ENCODE measurements at places on chromosomes 3 and 15.

DNA sequence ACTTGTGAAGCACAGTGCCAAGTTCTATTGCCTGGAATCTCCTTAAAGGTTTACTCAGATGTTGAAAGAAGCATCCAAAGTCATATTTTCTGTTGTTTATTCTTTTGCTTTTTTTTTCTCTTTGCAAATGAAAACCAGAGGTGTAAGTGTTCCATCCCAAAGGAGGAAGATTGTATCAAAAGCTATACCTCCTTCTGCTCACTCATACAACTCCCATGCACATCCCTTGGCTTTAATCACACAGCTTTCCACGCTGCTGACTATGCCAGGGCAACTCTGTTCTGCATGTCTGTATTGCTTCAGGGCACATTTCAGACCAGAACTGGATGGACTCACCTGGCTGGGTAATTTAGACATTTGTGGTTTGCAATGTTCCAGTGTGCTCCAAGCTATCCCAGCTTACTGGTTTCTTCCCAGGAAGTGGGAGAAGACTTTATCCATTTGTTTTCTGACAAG, 399.6 kb upstream of the TBL1XR1 start:
- H3K4me3 ChIP-seq = no peak overlapping the region
- no peaks in the 10 kb centered on the region for H3K27me3 ChIP-seq
- no peaks in the 10 kb centered on the region for H3K4me1 ChIP-seq
- no peaks in the 10 kb centered on the region for H3K36me3 ChIP-seq
- H3K27ac ChIP-seq = peak overlapping the region; percentile 49

GRCh38 chr3:161893972-161894371, 397.4 kb downstream of the OTOL1 start:
- no peaks in the 10 kb centered on the region for H3K27me3 ChIP-seq
- no peaks in the 10 kb centered on the region for H3K4me1 ChIP-seq
- no peaks in the 10 kb centered on the region for H3K36me3 ChIP-seq
- no peak for DNase-seq
- H3K27ac ChIP-seq = no peak overlapping the region

DNA sequence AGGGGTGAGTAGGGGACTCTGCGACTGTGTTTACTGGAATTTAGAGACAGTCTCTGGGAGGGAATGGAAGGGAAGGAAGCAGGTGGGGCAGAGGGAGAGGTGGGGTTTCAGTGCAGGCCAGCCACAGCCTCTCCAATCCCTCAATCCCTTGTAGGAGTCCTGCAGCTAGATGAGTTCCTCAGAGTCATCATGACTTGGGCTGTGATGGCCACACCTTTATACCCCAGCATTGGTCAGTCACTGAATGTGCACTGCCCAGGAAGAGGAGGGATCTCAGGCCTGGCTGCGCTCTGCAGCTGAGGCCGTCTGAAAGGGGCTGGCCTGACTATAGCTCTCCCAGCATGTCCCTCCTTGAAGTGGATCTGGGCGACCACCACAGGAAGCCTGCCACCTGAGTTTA, 67.3 kb upstream of the GLCE start:
- no peaks in the 10 kb centered on the region for H3K36me3 ChIP-seq
- H3K27ac ChIP-seq = no peak overlapping the region
- H3K27me3 ChIP-seq = no peaks in the 10 kb centered on the region
- H3K4me3 ChIP-seq = no peak overlapping the region
- DNase-seq = no peak

DNA sequence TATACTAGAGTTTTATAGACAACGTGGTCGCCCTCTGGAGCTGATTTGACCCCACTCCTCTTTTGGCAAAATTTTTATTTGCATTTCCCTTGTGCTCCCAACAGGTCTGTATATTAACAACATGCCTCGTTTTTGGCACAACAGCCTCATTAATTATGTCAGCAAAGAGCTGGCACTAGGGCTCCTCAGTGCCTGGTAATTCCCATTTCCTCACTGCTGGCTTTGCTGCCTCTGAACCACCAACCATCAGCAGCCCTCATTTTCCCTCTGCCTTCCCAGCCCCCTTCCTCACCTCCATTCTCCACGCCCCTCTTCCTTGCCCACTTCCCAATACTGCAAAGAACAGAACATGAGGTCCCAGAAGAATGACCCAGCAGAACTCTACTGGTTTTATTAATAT, 204.8 kb downstream of the ABHD5 start:
- H3K27me3 ChIP-seq = peaks cover 15% of the 10 kb centered on the region
- no peak overlapping the region for H3K27ac ChIP-seq
- H3K36me3 ChIP-seq = no peaks in the 10 kb centered on the region
- no peak overlapping the region for H3K4me3 ChIP-seq

- H3K4me3 ChIP-seq = no peak overlapping the region
- no peak for DNase-seq
- H3K27me3 ChIP-seq = no peaks in the 10 kb centered on the region
- H3K4me1 ChIP-seq = no peaks in the 10 kb centered on the region
- no peaks in the 10 kb centered on the region for H3K36me3 ChIP-seq
Observed at GRCh38 chr15:101105059-101105891, 146.6 kb downstream of the CHSY1 start.

- no peaks in the 10 kb centered on the region for H3K27me3 ChIP-seq
- H3K27ac ChIP-seq = no peak overlapping the region
- no peak overlapping the region for H3K4me3 ChIP-seq
- H3K36me3 ChIP-seq = no peaks in the 10 kb centered on the region
Observed at GRCh38 chr15:74768771-74769342, 13.0 kb upstream of the CSK start.

DNA sequence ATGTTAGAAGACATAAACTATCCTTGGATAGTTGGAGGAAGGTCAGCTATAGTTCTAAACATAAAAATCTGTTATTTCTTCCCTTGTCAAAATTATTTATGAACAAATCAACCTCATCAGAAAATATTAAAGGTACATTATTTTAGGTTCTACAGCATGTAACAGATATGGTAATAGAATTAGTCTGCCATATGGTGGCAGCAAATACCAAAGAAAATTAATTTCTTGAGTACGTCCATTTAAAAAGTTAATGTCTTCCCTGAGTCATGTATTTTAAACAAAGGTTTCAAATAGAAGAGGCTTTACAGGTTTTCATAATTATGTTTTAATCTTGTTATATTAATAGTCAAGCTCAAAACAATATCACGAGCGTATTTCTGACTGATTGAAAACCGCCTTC, 17.9 kb upstream of the ANKRD28 start:
- no peak for DNase-seq
- H3K4me3 ChIP-seq = no peak overlapping the region
- H3K27me3 ChIP-seq = no peaks in the 10 kb centered on the region
- no peaks in the 10 kb centered on the region for H3K4me1 ChIP-seq

GRCh38 chr3:64384561-64384960, 159.3 kb upstream of the PRICKLE2 start:
- H3K4me1 ChIP-seq = no peaks in the 10 kb centered on the region
- H3K4me3 ChIP-seq = no peak overlapping the region
- H3K36me3 ChIP-seq = no peaks in the 10 kb centered on the region
- no peak overlapping the region for H3K27ac ChIP-seq
- H3K27me3 ChIP-seq = no peaks in the 10 kb centered on the region
- DNase-seq = no peak

- no peak overlapping the region for H3K27ac ChIP-seq
- H3K27me3 ChIP-seq = no peaks in the 10 kb centered on the region
- H3K36me3 ChIP-seq = no peaks in the 10 kb centered on the region
Observed at GRCh38 chr3:175267121-175267531, 408.0 kb downstream of the NAALADL2 start.

- H3K36me3 ChIP-seq = no peaks in the 10 kb centered on the region
- H3K27ac ChIP-seq = no peak overlapping the region
- no peaks in the 10 kb centered on the region for H3K4me1 ChIP-seq
- no peaks in the 10 kb centered on the region for H3K27me3 ChIP-seq
Observed at GRCh38 chr15:39156646-39157250, 424.1 kb upstream of the THBS1 start.

- no peak for DNase-seq
- H3K27ac ChIP-seq = no peak overlapping the region
- H3K27me3 ChIP-seq = no peaks in the 10 kb centered on the region
Observed at GRCh38 chr3:46989146-46989810, 9.8 kb downstream of the NBEAL2 start.

GRCh38 chr3:150133293-150133692, 162.6 kb upstream of the PFN2 start:
- H3K4me1 ChIP-seq = no peaks in the 10 kb centered on the region
- DNase-seq = no peak
- H3K27me3 ChIP-seq = no peaks in the 10 kb centered on the region
- H3K36me3 ChIP-seq = no peaks in the 10 kb centered on the region

GRCh38 chr15:29825227-29825626, 3.0 kb upstream of the TJP1 start:
- no peaks in the 10 kb centered on the region for H3K4me1 ChIP-seq
- H3K27me3 ChIP-seq = no peaks in the 10 kb centered on the region
- H3K4me3 ChIP-seq = no peak overlapping the region
- no peak overlapping the region for H3K27ac ChIP-seq
- no peaks in the 10 kb centered on the region for H3K36me3 ChIP-seq

DNA sequence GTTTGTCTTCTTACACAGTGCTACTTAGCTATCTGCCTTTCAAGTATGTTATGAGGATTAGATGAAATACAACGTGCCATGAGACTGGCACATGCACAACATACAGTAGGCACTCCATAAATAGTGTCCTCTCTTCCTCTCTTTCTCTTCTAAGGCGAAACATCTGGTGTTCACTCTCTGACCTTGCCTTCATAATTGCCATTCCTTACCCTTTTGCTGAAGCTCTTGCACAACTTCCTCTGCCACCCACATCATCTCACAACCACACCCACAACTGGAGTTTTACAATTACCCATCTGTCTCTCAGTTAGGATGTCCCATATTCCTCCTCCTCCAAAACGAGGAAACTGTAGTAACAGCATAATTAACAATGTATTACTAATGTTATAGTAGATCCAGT, 26.4 kb upstream of the ACP3 start:
- no peak overlapping the region for H3K4me3 ChIP-seq
- no peak for DNase-seq

- H3K4me1 ChIP-seq = peaks cover 6% of the 10 kb centered on the region
- H3K27me3 ChIP-seq = no peaks in the 10 kb centered on the region
- no peaks in the 10 kb centered on the region for H3K36me3 ChIP-seq
- H3K4me3 ChIP-seq = no peak overlapping the region
Observed at GRCh38 chr15:67865331-67865730, 25.5 kb upstream of the RNU6-1 start.

GRCh38 chr15:92930054-92930621, 30.0 kb downstream of the CHD2 start:
- peaks cover 7% of the 10 kb centered on the region for H3K4me1 ChIP-seq
- DNase-seq = no peak
- no peak overlapping the region for H3K4me3 ChIP-seq

DNA sequence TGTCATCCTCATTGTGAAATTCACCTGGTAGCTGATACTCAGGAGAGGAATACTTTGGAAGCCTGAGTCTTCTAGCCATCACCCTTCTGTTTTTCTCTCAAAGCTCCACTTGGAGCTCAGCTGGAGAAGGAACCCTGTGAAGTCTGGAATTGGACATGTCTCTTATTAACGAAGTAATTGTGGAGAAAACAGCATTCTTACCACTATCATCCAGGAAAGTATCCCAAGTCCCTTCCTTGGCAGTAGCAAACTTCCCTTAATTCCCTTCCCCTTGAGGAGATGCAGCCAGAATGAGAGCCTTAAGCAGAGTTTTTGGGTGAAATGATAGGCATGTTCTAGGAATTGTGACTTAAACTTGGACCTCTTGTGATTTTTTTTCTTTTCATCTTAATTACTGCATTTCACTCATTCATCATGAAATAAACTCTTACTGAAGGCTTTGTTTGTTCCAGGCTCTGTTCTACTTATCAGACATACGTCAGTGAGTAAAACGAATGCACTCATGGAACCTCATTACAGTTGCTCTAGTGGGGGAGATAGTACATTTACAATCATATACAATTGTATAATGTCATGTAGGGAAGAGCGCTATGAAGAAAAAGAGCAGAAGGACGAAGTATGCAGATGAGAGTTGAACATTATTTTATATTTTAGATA, 30.5 kb upstream of the TCF12 start:
- H3K4me3 ChIP-seq = peak overlapping the region; percentile 50
- no peaks in the 10 kb centered on the region for H3K27me3 ChIP-seq
- H3K36me3 ChIP-seq = no peaks in the 10 kb centered on the region
- no peak for DNase-seq

- no peak for DNase-seq
- no peaks in the 10 kb centered on the region for H3K36me3 ChIP-seq
- H3K4me1 ChIP-seq = no peaks in the 10 kb centered on the region
- no peak overlapping the region for H3K4me3 ChIP-seq
- no peak overlapping the region for H3K27ac ChIP-seq
Observed at GRCh38 chr15:100929641-100930042, 10.5 kb downstream of the LRRK1 start.

DNA sequence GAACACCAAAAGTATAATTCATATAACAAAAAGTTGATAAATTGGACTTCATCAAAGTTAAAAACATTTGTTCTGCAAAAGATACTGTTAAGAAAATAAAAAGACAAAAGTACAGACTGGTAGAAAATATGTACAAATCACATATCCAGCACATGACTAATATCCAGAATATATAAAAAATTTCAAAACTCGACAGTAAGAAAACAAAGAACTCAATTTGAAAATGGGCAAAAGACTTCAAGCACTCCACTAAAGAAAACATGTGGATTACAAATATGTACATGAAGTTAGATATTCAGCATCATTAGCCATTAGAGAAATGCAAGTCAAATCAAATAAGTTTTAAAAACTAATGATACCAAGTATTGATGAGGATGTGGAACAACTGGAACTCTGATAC, 6.7 kb downstream of the GK5 start:
- no peak overlapping the region for H3K4me3 ChIP-seq
- H3K27me3 ChIP-seq = no peaks in the 10 kb centered on the region
- H3K4me1 ChIP-seq = peaks cover 7% of the 10 kb centered on the region
- no peak for DNase-seq

GRCh38 chr15:101201411-101202174, 50.3 kb downstream of the CHSY1 start:
- H3K36me3 ChIP-seq = no peaks in the 10 kb centered on the region
- no peaks in the 10 kb centered on the region for H3K4me1 ChIP-seq
- DNase-seq = peak; percentile 66
- no peaks in the 10 kb centered on the region for H3K27me3 ChIP-seq
- peak overlapping the region; percentile 26 for H3K27ac ChIP-seq

DNA sequence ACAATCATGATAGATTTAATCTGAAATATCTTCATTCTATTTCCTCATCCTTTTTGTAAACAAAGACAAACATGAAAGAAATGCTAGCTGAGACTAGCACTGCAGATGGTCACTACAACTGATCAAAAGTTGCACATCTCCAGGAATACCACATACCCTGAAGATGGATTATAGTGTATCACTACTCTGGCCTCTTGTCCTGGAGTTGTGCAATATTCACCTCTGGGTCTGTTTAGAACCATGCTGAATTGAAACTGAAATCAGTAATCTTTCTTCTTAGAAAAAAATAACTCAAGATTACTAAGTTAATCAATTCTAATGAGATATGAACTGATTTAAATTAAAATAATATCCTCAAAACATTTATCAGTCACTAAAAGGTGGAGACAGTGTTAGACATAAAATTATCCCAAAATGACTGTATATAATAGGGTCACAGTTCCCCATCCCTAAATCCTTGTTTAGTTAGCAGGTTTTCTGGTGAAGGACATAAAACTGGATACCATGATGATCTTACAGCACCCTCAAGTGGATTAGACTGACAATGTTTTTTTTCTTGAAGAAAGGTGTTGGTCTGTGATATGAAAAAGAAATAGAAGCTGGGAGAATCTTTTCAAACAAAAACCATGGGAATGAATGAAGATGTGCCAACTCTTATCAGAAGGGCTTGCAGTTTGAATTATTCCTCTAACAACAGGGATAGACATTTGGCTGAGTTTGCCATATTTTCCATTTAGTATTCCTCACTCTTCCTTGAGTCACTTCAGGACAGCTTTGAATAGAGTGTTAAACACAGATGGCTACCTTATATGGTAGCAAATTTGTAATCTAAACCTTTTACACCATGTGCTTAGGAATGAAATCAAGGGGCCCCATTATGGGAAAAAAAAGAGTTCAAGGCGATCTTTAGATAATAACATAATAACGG, 7.1 kb upstream of the TTC14 start:
- H3K27ac ChIP-seq = no peak overlapping the region
- no peak overlapping the region for H3K4me3 ChIP-seq
- H3K36me3 ChIP-seq = no peaks in the 10 kb centered on the region
- no peak for DNase-seq
- H3K27me3 ChIP-seq = no peaks in the 10 kb centered on the region
